ENCODE measurements at places on chromosomes 12 and 14.

DNA sequence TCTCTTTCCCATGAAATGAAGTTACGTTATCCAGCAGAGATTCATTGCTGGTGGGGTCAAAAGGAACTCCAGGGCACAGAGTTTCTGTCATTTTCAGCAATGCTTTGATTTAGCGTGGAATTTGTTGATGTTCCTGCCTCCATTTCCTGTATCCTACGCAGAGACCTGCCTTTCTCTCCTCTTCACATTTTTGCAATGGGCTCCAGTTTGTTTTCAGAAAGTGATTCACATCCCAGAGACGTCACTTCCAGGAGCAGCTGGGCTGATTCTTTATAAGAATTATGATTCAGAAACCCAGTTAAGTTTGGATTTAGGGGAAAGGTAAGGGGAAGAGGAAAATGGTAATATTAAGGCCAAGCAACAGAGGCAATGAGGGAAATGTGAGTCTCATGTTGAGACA, 11.6 kb downstream of the RNASE10 start:
- no peak for DNase-seq

GRCh38 chr14:68718023-68718990, 74.6 kb downstream of the ZFP36L1 start:
- no peak for DNase-seq

GRCh38 chr12:129520739-129521138, 383.1 kb downstream of the TMEM132D start:
- DNase-seq: no peak

GRCh38 chr12:108640802-108641445, 7.2 kb upstream of the SELPLG start:
- no peak for DNase-seq

- no peak for DNase-seq
These were observed 23.1 kb downstream of the METAP2 start for GRCh38 chr12:95497031-95497430.

- DNase-seq: no peak
These were observed 43.0 kb upstream of the TSPAN9 start for GRCh38 chr12:3034067-3034750.

- no peak for DNase-seq
These were observed 334.2 kb upstream of the RPL10L start for GRCh38 chr14:46985529-46986380.

DNA sequence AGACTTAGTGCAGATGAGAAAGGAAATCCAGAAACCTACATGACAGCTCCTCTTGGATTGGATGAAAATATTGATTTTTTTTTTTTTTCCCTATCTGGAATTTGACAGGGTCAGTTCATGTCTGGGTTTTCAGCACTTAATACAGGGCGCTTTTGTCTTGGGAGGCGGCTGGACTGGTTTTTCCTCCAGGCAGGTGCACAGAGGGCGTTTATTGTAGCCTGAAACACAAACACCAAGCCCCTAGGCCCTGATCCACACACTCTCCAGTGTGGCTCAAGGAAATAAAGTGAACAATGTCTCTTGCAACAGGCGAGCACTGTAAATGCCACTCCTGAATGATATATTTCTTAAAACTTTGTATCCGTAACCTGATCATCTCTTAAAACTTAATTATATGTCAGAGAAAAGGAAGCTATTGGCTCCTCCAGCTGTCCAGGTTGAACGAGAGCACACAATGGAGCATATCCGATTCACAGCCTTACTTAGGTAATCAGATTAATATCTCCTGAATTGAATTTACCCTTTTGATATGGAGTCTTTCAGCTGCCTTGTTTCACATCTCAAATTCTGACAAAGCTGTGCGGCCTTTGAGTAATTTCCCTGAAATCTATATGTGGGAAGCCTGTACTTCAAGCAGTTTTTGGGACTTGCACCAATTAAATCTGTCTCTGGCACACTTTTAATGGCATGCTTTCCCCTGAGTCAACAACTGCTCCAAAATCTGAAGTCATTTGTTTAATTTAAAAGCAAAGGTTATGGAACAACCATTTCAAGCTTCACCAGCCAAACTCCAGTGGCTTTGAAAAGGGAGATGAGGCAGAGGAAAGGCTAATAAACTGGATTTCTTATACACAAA, 485.7 kb downstream of the ZFP36L1 start:
- no peak for DNase-seq

GRCh38 chr12:131547555-131547954, 163.3 kb upstream of the SFSWAP start:
- DNase-seq: no peak

DNA sequence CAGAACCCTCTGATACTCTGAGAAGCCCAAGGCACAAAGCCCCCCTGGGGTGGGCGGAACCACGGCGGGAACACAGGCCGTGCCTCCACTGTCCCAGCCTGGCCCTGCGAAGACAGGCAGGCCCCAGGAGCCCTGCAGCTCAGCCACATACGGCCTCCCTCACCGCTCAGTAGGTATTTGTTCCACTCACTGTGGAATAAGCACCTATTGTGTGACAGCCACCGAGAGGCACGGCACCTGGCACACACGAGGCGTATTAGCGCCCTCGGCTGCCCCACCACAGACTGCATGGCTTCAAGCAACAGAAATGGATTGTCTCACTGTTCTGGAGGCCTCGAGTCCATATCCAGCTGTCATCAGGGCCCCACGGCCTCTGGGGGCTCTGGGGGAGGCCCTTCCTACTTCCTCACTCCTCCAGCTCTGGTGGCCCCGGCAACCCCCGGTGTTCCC, 66.3 kb downstream of the NCOR2 start:
- DNase-seq: no peak

GRCh38 chr12:62379026-62379722, 87.5 kb upstream of the MON2 start:
- no peak for DNase-seq

- DNase-seq: no peak
These were observed 89.5 kb downstream of the GRIN2B start for GRCh38 chr12:13891902-13892301.

DNA sequence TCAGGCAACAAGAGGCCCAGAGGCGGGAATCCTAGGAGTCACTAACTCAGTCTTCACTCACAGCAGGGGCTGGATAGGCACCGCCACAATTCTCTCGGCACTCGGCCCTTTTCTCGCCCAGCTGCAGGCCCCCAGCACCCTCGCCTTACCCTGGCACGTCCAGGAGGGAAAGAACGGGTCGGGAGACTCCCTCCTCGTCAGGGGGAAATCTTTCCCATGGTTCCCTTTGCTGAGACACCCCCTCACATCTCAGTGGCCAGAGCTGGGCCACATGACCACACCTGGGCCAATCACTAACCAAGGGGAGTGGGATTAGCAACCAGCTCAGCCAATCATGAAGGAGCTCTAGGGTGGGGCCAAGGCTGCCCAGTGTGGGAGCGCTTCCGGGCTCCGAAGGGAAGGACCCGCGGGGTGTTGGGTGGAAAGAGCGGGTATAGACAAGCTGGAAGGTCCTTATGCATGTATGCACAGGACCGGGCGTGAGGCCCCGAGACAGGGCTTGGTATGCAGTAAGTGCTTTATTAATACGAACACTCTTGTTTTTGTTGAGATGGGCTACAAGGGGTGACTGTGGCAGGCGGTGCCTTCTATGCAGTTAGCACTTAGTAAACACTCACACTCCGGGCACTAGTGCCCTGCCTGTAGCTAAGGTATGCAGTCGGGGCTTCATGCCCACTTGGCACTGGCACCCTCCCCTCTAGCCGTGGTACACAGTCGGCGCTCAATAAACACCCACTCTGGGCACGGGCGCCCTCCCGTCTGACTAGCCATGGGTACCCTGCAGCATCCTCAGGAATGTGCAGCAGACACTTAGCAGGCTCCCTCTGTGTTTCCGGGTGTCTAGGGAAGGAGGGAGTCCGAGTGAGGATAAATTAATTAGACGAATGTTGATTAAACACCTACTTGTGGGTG, 40.3 kb downstream of the ADGRD1 start:
- DNase-seq: no peak

DNA sequence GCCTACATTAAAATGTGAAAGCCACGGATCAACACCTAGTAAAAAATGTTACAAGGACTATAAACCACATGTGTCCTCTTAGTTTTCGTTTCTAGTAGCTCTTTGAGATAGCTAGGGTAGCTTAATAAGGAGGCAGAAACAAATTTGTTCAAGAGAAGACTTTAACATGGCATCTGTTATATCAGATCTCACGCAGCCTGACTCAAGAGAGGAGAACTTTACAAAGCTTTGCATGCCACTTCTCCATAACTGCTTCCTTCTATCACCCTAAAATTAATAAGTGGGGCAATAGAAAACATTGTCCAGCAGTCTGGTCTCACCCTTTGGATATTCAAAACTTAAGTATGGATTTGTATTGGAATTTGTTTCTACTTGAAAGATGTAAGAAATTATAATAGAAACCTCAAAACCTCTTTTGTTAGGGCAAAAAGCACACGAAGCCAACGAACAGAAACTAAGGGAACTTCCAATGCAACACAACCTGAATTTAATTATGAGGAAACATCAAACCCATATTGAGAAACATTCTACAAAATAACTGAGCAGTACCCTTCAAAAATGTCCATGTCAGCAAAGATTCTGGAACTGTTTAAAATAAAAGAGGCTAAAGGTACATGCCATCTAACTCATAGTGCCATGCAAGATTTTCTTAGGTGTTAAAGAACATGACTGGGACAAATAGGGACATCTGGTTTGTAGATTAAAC, 194.8 kb downstream of the LRIG3 start:
- no peak for DNase-seq

- DNase-seq: no peak
These were observed 662 bp downstream of the EPS8 start for GRCh38 chr12:15788233-15789219.

DNA sequence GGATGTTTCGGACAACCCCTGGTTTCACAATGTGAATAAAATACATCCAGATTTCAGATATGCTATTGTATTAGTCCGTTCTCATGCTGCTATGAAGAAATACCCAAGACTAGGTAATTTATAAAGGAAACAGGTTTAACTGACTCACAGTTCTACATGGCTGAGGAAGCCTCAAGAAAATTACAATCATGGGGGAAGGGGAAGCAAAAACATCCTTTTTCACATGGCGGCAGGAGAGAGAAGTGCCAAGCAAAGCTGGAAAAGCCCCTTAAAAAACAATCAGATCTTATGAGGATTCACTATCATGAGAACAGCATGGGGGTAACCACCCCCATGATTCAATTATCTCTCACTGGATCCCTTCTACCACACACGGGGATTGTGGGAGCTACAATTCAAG, 451.7 kb downstream of the MDGA2 start:
- DNase-seq: no peak

GRCh38 chr12:75571204-75571603, 59.8 kb upstream of the KRR1 start:
- no peak for DNase-seq

GRCh38 chr14:89915114-89915878, 39.2 kb downstream of the EFCAB11 start:
- no peak for DNase-seq

Measured in vagina (tissue), 2 donors.